HL-60 (cell line): ENCODE measurements at places on chromosomes 4 and X.

DNA sequence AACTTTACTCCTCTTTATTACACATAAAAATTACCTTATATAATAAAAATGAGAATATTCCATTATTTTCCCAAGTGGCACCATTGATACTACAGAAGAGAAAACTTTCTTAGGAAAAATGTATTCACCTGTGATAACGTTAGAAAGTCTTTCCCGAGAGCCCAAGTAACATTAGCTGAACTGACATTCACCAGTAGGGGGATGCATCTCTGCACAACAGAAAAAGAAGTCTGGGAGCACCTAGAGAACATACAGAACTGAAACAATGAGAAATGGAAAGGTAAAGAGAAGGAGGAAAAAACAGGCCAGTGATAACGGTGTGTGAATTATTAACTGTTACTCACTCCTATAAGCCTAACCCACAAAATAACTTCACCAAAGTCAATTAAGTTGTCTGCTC lies 423.3 kb downstream of the CENPC start:
- no peak for DNase-seq

DNA sequence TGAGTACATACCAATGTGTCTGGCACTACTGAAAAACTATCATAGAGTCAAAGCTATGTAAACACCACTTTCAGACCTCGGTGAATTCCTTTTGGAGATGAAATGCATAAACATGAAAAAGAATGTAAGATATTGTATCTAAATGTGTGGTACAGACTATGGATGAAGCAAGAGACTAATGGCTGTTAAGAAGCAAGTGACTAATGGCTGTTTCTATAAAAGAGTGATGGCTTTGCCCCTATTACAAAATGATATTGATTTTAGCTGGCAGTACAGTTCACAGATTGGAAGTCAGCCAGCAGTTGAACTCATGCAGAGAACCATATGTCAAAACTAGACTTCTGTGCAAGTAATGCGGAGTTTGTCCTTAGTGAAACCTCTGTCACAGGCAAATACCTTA lies 359.3 kb downstream of the GRXCR1 start:
- no peak for DNase-seq

GRCh38 chr4:185464887-185465286 lies 6.6 kb downstream of the CCDC110 start:
- DNase-seq, result no peak

- DNase-seq, result no peak
These were observed 103.4 kb upstream of the GRXCR1 start for GRCh38 chr4:42789041-42789567.

GRCh38 chr4:8188743-8189550 lies 10.1 kb upstream of the SH3TC1 start:
- no peak for DNase-seq

- DNase-seq, result no peak
These were observed 2.9 kb downstream of the SORBS2 start for GRCh38 chr4:185809121-185809520.
